ENCODE measurements at places on chromosomes 4 and X.

DNA sequence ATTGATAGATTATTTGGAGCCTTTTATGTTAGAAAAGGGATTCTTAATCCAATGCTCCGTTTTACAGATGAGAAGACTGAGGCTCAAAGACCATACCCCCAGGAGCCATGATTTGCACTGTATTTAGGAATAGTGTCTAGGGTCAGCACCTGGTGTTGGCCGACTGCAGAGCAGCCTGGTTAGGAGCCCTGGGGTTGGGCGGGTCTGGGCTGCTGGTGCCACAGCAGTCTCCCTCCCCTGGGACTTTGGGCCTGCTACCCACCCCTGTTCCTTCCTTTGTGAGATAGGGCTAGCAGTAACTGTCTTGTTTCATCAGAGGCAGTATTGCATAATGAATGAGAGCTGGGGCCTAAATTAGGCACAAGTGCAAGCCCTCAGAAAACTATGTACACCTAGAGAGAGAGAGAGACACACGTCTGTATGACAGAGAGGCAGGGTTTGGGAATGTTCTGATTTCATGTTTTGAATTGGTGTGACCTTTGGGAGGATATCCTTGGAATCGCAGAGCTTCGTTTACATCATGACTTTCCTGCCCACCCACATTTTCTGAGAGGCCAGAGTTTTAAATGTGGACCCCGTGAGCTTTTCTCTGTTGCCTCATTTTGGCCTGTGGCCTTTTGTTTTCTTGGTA, 111.7 kb downstream of the PTTG2 start:
- DNase-seq = no peak

DNA sequence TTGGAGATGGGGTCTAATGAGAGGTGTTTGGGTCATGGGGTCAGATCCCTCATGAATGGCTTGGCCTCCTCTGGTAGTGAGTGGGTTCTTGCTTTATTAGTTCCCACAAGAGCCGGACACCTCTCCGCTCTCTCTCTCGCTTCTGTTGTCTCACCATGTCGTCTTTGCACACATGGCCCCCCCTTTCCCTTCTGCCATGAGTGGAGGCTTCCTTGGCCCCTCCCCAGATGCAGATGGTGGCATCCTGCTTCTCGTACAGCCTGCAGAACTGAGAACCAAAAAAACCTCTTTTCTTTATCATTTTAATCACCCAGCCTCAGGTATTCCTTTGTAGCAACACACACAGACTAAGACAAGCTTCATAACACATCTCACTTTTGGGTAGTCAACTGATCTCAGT, 49.6 kb upstream of the SPRY1 start:
- no peak for DNase-seq

GRCh38 chrX:152823657-152824056, 6.9 kb downstream of the CETN2 start:
- no peak for DNase-seq

- no peak for DNase-seq
Measured at GRCh38 chr4:11429699-11430045, 978 bp upstream of the HS3ST1 start.

DNA sequence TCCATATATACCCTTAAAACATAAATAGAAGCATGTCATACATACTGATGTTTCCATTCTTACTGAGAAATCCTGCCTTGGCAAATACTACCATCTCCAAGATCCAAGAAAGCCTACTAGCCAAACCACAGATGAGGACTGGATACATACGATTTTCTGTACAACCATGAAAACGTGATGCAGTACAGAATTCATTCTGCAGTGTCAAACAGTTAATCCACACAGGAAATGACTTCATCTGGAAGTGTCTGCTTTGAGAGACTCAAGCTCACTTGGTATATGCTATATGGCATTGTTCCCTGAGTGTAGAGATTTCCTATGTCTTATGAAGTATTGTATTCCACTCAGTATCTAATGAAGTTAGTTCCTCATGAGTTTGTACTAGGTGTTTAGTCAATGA, 94.3 kb downstream of the CT47B1 start:
- DNase-seq = no peak

- DNase-seq = no peak
Measured at GRCh38 chr4:169252339-169253112, 18.2 kb downstream of the SH3RF1 start.
